ENCODE measurements at places on chromosomes 16 and 17. TPM values are rescaled to one million over a fixed set of nuclear protein-coding genes. Genes with fewer than 3 reads are reported as not detected.

RHOT1 gene
- total RNA-seq, result 37.0 TPM

AOC3 gene
- total RNA-seq, result 5.8 TPM

RGS9 gene
- 4.8 TPM for total RNA-seq

GRCh38 chr17:5557990-5558389 is 26.3 kb downstream of the NLRP1 start:
- H3K36me3 ChIP-seq, result peaks cover 7% of the 10 kb centered on the region
- no peaks in the 10 kb centered on the region for H3K4me1 ChIP-seq
- no peak overlapping the region for H3K27ac ChIP-seq
- H3K27me3 ChIP-seq, result no peaks in the 10 kb centered on the region
- no peak for DNase-seq
- no peak overlapping the region for H3K4me3 ChIP-seq

DNA sequence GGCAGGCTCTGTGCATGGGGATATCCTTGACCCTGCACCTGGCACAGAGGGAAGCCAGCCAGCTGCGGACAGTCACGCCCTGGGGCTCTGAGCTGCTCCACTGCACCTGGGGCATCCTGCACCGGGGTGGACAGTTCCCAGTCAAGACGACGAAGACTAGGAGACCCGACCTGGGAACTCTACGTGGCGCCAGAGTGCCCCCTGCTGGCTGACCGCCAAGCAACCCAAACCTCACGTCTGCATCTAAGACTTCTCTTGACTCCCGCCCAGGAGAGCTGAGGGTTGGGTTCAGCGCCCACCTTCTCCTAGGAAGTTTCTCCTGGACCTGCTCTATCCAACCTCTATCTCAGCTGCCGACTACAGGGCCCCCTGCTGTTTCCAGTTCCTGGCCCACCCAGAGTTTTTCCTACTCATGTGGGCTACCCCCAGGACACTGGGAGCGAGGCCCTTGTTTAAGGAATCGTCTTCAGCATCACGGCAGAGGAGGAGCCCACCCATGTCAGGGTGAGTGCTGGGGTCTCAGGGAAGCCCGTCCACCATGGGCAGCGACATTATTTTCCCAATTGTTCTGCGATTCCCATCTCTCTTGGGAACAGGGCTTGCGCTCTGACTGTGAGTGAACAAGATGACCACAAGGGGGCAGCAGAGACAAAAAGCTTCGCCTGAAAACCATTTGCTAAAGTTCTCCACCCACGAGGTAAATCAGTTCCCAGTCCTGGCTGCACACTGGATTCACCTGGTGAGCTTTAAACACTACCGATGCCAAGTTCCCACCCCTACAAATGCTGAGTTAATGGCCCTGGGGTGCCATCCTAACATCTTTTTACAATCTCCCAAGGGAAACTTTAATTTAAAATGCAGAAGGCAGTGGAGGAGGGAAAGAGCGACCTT is 29.3 kb downstream of the TLE7 start:
- no peaks in the 10 kb centered on the region for H3K27me3 ChIP-seq
- no peaks in the 10 kb centered on the region for H3K36me3 ChIP-seq
- H3K27ac ChIP-seq, result no peak overlapping the region
- no peaks in the 10 kb centered on the region for H3K4me1 ChIP-seq
- no peak overlapping the region for H3K4me3 ChIP-seq
- peak; percentile 60 for DNase-seq

- H3K27ac ChIP-seq, result no peak overlapping the region
- H3K36me3 ChIP-seq, result no peaks in the 10 kb centered on the region
- no peak overlapping the region for H3K4me3 ChIP-seq
These were observed 4.6 kb downstream of the CNTD1 start for GRCh38 chr17:42803074-42803883.

GRCh38 chr17:69170377-69170776 is 28.7 kb upstream of the ABCA6 start:
- no peak overlapping the region for H3K27ac ChIP-seq
- peaks cover 75% of the 10 kb centered on the region for H3K36me3 ChIP-seq
- no peak overlapping the region for H3K4me3 ChIP-seq
- DNase-seq, result no peak

- H3K4me1 ChIP-seq, result no peaks in the 10 kb centered on the region
- no peaks in the 10 kb centered on the region for H3K36me3 ChIP-seq
- H3K4me3 ChIP-seq, result no peak overlapping the region
- DNase-seq, result no peak
- no peaks in the 10 kb centered on the region for H3K27me3 ChIP-seq
These were observed 13.9 kb upstream of the CAPNS2 start for GRCh38 chr16:55552621-55553020.

GRCh38 chr16:31106509-31107464 is 1.4 kb upstream of the BCKDK start:
- peak overlapping the region; percentile 90 for H3K27ac ChIP-seq
- H3K36me3 ChIP-seq, result no peaks in the 10 kb centered on the region
- no peaks in the 10 kb centered on the region for H3K27me3 ChIP-seq
- no peak overlapping the region for H3K4me3 ChIP-seq
